ENCODE measurements at places on chromosomes 1 and 21. TPM values are rescaled to one million over a fixed set of nuclear protein-coding genes. Genes with fewer than 3 reads are reported as not detected.

DNA sequence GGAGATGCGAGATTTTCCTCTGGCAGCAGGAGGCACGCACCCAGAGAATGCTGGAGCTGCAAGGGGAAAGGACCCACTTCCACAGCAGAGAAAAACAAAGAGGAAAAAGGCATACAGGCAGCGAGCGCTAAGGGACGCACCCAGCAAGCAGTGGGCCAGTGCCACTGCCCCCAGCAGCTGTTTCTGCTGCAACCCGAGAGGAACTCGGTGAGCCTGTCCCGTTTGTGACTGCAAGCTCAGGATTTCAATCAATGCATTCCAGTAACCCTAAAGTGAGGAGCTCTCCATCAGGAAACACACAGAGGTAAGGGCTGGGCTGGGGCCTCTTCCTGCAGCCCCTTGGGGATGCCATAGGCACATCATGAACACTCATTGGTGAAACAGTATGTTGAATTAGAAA is 58.7 kb downstream of the ACP6 start:
- no peak overlapping the region for H3K27ac ChIP-seq
- DNase-seq = no peak
- no peaks in the 10 kb centered on the region for H3K4me1 ChIP-seq
- H3K36me3 ChIP-seq = no peaks in the 10 kb centered on the region
- H3K4me3 ChIP-seq = no peak overlapping the region

GRCh38 chr1:200299571-200299970 is 110.3 kb downstream of the ZNF281 start:
- no peak overlapping the region for H3K27ac ChIP-seq
- H3K27me3 ChIP-seq = no peaks in the 10 kb centered on the region
- H3K4me3 ChIP-seq = no peak overlapping the region

DNA sequence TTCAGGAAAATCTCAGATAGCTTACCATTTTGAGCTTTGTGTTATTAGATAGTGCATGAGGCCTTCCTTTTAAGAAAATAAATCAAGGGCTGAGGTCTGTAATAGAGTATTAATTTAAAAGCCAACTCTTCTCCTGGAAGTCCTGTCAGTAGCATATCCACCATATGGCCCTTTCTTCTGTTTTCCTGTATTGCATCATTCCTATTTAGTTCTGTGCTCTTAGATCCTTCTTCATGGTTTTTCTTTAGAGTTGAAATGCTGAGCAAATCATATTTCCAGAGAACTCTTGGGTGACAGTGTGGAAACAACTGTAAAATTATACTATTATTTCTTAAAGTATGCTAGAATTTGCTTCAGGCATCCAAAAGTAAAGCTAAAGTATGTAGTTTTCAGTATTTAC is 91.7 kb downstream of the TTC3 start:
- DNase-seq = no peak
- H3K27me3 ChIP-seq = no peaks in the 10 kb centered on the region
- no peak overlapping the region for H3K27ac ChIP-seq
- no peaks in the 10 kb centered on the region for H3K4me1 ChIP-seq
- H3K36me3 ChIP-seq = no peaks in the 10 kb centered on the region
- H3K4me3 ChIP-seq = no peak overlapping the region

DNA sequence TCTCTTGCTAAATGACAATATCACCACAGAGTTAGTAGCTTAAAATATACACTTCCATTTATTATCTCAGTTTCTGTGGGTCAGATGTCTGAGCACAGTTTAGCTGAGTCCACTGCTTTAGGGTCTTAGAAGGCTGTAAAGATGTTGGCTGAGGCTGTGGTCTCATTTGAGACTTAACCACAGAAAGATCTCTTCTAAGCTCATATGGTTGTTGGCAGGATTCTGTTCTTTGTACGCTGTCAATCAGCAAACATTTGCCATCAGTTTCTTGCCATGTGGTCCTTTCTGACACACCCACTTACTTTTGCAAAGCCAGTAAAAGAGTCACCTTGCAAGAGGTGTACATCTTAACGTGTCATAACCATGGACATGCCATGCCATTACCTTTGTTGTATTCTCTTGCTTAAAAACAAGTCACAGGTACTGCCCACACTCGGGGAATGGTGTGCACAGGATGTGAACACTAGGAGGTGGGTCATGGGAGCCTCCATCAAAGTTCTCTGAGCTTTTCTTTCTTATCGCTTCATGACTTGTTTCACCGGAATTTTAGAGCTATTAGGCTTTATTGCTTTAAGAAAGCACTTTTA is 18.7 kb downstream of the DYRK1A start:
- no peak overlapping the region for H3K4me3 ChIP-seq
- no peaks in the 10 kb centered on the region for H3K36me3 ChIP-seq
- no peaks in the 10 kb centered on the region for H3K27me3 ChIP-seq
- no peak overlapping the region for H3K27ac ChIP-seq
- DNase-seq = no peak

DNA sequence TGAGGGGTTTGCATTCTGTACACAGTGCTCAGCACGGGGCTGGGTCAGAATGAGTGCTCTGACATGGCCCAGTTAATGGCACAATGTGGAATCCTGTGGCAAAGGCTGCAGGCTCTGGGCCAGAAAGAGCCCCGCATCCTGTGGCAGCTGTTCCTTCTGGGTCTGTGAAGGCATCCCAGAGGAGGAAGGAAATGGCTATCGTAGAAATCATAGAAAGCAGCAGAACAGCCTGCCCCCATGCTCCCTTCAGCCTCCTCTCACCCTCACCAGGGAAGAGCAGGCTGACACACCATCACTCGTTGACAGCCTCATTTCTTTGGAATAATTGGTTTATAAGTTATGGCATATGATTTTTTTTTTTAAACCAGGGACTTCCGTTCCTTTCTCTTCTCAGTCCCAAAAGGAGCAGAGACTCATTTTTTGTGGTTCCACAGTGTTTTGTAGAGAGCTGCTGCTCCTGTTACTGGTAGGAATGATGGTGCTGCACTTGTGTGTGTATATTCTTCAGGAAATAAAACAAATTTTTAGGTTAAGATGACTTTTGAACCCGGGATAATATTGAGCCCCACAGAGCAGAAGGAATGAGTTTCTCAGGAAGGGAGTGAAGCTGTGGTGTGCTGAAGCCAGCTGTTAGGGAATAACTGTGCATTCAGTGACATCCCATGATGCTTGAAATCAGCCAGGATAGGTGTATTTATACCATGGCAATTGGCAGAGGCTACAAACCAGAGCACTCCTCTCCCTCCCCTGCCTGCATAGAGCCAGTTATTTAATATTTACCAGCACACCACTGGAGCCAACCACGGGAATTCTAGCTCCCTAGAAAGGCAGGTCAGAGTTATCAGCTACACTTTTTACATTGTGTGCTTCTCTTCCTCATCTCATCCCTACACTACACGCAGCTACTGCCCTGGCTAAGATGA is 32.0 kb downstream of the PLXNA2 start:
- H3K36me3 ChIP-seq = no peaks in the 10 kb centered on the region
- no peak overlapping the region for H3K27ac ChIP-seq
- H3K4me3 ChIP-seq = no peak overlapping the region
- H3K4me1 ChIP-seq = no peaks in the 10 kb centered on the region
- DNase-seq = no peak

- H3K4me1 ChIP-seq = no peaks in the 10 kb centered on the region
- H3K27me3 ChIP-seq = no peaks in the 10 kb centered on the region
- H3K4me3 ChIP-seq = no peak overlapping the region
- no peak for DNase-seq
Measured at GRCh38 chr1:20361805-20362381, 71.2 kb downstream of the VWA5B1 start.

- no peak overlapping the region for H3K4me3 ChIP-seq
- no peaks in the 10 kb centered on the region for H3K36me3 ChIP-seq
- peaks cover 28% of the 10 kb centered on the region for H3K4me1 ChIP-seq
Measured at GRCh38 chr1:234529950-234530237, 50.9 kb upstream of the TARBP1 start.

- no peaks in the 10 kb centered on the region for H3K27me3 ChIP-seq
- no peak overlapping the region for H3K27ac ChIP-seq
- no peak overlapping the region for H3K4me3 ChIP-seq
- no peaks in the 10 kb centered on the region for H3K36me3 ChIP-seq
- no peaks in the 10 kb centered on the region for H3K4me1 ChIP-seq
Measured at GRCh38 chr1:228348708-228349467, 57.7 kb downstream of the TRIM11 start.

DNA sequence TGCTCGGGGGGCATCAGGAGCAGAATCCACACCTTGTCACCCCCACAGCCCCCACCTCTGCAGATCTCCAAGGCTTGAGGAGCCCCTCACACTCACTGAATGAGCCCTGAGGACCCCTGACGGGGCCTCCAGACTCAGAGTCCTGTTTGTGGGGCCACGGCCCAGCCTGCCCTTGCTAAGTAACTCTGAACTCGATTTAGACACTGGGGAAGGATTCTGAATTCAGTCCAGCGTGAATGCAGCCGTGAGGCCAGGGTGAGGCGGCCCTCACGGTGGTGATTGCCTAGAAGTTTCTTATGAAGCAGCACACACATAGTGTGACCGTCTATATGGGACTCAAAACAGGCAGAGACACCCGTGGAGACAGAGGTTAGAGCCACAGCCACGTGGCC is 58.9 kb upstream of the ADARB1 start:
- H3K4me1 ChIP-seq = no peaks in the 10 kb centered on the region
- H3K27me3 ChIP-seq = no peaks in the 10 kb centered on the region
- H3K4me3 ChIP-seq = no peak overlapping the region
- DNase-seq = no peak

DNA sequence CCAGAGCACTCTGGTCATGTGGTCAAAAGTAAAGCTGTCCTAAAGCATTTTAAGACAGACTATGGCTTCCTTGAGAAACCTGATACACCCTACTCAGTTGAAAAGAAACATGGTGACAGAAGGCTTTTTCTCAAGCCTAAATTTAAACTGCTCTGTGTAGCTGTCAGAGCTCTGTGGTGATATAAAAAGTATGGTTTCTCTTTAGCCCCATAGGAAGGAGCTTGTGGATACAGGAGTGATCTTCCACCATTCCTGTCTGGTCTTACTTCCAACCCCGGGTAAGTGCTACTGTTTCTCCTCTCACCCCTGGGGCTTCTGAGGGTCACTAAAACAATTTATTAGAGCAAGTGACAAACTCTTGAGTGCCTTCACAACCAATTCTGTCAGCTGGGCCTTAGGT is 8.5 kb downstream of the TP53BP2 start:
- H3K27me3 ChIP-seq = no peaks in the 10 kb centered on the region
- H3K27ac ChIP-seq = no peak overlapping the region
- no peak for DNase-seq
- peaks cover 11% of the 10 kb centered on the region for H3K4me1 ChIP-seq
- no peak overlapping the region for H3K4me3 ChIP-seq
- no peaks in the 10 kb centered on the region for H3K36me3 ChIP-seq

GRCh38 chr1:231231511-231231910 is 9.5 kb upstream of the GNPAT start:
- no peaks in the 10 kb centered on the region for H3K4me1 ChIP-seq
- H3K36me3 ChIP-seq = no peaks in the 10 kb centered on the region
- no peaks in the 10 kb centered on the region for H3K27me3 ChIP-seq
- H3K4me3 ChIP-seq = no peak overlapping the region
- H3K27ac ChIP-seq = no peak overlapping the region
- no peak for DNase-seq

DNA sequence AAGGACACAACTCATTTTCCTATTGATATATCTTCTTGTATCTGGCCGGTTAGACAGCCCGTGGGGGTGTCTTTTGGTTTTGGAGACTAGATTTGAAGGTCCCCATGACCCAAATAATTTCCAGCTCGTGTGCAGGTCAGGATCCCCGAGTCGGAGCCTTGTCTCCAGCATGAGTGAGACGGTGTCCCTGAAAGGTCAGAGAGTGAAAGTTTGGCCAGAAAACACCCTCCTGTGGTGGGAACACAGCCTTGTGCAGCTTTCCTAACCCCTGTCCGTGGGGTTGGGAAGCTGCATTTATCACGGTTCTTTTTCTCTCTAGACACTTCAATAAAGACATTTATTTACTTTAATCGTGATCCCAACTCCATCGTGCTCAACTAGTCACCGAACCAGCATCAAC is 17.6 kb downstream of the COQ8A start:
- H3K36me3 ChIP-seq = no peaks in the 10 kb centered on the region
- H3K27me3 ChIP-seq = no peaks in the 10 kb centered on the region

DNA sequence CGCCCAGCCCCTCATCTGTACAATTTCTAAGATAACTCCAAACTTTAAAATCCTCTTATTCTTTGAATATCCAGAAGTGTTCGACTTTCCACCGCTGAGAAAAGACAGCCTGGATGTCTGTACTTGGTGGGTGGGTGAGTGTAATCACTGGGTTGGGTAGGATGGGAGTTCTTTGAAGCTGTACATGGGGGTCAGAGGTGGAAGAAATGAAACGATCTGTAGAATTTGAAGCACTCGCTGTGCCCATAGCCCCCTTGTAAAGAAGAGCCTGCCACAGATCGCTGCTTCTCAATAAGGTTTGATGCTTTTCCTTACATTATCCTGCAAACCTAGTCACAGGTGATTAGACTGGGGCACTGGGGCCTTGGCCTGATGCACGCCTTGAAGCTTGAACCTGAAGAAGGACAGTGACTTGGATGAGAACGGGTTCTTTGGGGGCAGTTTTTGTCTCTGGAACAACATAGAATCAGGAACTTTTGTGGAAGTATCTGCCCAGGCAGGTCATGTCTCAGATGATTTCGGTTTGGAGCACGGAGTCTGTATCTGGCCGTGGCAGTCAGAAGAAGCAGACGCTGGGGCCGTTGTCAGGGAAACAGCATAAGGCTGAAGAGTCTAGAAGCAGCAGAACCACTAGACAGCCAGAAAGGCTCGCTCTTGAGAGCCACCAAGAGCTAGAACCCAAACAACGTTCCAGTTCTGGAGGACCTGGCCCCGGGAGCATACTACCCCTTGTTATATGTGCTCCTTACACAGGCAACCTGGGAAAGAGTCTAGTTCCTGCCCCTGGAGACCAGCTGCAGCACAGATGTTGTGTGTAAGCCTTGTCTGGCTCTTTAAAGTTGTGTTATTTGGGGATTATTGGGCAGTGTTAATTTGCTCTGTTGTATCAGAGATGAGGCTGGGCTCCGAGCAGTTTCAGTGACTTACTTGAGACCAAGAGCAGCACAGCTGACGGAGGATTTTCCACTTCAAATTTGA is 45.1 kb upstream of the SCCPDH start:
- no peak overlapping the region for H3K27ac ChIP-seq
- no peaks in the 10 kb centered on the region for H3K27me3 ChIP-seq
- DNase-seq = no peak

GRCh38 chr1:227942021-227942715 is 5.6 kb downstream of the WNT9A start:
- H3K4me1 ChIP-seq = no peaks in the 10 kb centered on the region
- no peaks in the 10 kb centered on the region for H3K27me3 ChIP-seq
- H3K36me3 ChIP-seq = no peaks in the 10 kb centered on the region
- H3K4me3 ChIP-seq = no peak overlapping the region
- DNase-seq = no peak

DNA sequence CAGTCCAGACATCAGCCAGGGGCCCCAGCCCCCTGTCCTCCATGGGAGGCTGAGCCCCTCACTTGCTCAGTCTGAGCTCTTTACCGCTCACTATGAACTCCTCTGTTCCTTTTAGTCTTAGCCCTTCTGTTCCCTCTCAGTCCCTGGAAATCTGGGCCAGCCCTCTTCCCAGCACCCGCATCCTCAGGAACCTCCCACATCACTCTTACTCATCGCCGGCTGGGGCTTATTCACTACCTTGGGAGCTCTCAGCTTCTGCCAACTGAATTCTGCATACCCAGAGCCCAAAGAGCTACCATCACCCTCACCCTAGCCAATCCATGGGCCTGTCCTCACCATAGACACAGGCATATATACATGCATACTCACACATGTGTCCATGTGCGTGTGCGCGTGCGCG is 11.5 kb downstream of the KNCN start:
- no peaks in the 10 kb centered on the region for H3K36me3 ChIP-seq
- no peak overlapping the region for H3K27ac ChIP-seq
- H3K27me3 ChIP-seq = peaks cover 14% of the 10 kb centered on the region
- DNase-seq = no peak

Gene UBASH3A
- total RNA-seq = 0.79 TPM

Gene TNFRSF1B
- total RNA-seq = 16.4 TPM

Gene THEM5
- not detected for total RNA-seq

Gene NOTCH2
- total RNA-seq = 266 TPM

Gene AADACL4
- not detected for total RNA-seq

Gene EXTL1
- 1.7 TPM for total RNA-seq

Gene RNU1-4
- total RNA-seq = 2,125 TPM

Gene CFAP141
- total RNA-seq = not detected

Data from uterus (tissue), 4 donors.